ENCODE measurements at places on chromosomes 13 and 19.

DNA sequence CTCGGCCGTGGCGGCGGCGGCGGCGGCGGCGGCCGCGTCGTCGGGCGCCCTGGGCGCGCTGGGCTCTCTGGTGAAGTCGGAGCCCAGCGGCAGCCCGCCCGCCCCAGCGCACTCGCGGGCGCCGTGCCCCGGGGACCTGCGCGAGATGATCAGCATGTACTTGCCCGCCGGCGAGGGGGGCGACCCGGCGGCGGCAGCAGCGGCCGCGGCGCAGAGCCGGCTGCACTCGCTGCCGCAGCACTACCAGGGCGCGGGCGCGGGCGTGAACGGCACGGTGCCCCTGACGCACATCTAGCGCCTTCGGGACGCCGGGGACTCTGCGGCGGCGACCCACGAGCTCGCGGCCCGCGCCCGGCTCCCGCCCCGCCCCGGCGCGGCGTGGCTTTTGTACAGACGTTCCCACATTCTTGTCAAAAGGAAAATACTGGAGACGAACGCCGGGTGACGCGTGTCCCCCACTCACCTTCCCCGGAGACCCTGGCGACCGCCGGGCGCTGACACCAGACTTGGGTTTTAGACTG is 1.7 kb downstream of the SOX1 start:
- no peak for DNase-seq

- DNase-seq: no peak
Observed at GRCh38 chr13:99812625-99813024, 158.9 kb downstream of the ZIC5 start.

DNA sequence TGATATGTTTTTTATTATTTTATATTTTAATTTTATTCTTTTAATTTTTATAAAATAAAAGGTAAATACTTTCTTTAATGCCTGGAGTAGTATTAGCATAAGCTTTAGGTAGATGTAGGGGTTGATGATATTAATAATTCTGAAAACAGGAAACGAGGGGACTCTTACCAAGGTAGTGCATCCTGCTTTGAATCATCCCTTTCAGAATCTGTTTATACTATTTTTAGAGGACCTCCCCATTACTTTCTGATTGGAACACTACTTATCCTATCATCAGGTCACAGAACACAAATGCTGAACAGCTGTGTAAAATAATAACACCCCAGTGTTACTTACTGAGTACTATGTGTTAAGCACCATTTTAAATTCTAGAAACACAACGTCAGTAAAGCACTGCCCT is 27.3 kb downstream of the COG6 start:
- no peak for DNase-seq

- no peak for DNase-seq
Observed at GRCh38 chr13:53460796-53461195, 432.2 kb downstream of the OLFM4 start.

DNA sequence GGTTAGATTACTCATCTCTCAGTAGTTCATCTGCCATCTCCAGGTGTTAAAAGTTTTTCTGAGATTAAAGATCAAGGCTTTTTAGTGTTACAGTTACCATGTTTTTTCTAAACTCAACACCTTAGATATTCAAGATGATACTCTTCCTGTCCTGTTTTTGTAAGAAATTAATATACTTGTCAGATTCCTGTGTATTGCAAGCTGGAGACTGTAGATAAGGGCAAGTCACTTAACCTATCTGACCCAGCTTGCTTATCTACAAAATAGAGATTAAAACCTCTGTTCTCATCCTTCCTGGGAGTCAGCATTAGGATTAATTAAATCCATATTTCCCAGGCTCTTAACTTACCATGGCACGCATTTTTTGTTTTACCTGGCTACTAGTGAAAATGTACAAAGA is 25.2 kb downstream of the SUGT1 start:
- no peak for DNase-seq

DNA sequence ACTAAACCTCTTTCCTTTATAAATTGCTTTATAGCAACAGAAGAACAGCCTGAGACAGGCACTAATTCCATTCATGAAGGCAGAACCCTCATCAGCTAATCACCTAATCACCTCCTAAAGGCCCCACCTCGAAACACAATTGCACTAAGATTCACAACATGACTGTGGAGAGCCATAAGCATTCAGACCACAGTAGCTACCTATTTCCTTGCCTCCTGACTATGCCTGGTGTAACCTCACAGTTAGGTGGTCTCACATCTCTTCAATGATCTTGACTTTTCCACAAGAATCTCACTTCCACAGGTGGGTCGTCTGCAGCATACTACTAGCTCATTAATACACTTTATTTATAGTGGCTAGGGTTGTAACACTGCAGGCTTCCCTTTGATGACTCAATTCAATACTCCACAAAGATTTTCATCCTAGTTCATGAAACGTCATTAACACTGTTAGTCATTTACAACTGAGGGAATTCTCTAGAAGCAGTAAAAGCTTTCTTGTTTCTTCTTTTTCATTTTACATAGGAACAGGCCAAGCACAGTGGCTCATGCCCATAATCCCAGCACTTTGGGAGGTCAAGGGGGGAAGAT is 27.1 kb downstream of the STK24 start:
- DNase-seq: no peak

- DNase-seq: no peak
Observed at GRCh38 chr13:21139374-21139773, 37.0 kb downstream of the SKA3 start.

GRCh38 chr13:37023871-37024270 is 23.3 kb downstream of the EXOSC8 start:
- DNase-seq: no peak

- DNase-seq: no peak
Observed at GRCh38 chr13:91368101-91368500, 20.6 kb downstream of the MIR17HG start.

DNA sequence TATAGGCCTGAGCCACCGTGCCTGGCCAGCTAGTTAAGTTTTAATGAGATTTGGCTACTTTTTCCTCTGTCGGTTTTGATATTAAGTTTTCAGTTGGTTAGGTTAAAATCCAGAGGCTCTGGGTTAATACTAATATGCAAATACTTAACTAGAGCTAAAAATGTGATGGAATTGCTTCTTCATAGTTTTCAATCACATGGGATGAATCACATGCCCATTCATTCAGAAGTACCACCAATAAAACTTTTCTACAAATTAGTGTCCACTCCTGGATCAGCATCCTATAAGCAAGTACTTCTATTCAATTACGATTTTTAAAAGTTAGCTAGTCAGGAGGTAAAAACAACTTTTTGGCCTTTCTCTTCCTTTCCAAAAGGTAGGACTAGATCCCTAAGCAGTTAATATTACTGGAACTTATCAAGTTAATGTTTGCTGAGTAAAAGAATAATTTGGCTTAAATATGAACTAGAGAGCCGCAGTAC is 4.3 kb downstream of the SLC25A30 start:
- no peak for DNase-seq

- no peak for DNase-seq
Observed at GRCh38 chr19:1967087-1967608, 26.2 kb downstream of the CSNK1G2 start.

DNA sequence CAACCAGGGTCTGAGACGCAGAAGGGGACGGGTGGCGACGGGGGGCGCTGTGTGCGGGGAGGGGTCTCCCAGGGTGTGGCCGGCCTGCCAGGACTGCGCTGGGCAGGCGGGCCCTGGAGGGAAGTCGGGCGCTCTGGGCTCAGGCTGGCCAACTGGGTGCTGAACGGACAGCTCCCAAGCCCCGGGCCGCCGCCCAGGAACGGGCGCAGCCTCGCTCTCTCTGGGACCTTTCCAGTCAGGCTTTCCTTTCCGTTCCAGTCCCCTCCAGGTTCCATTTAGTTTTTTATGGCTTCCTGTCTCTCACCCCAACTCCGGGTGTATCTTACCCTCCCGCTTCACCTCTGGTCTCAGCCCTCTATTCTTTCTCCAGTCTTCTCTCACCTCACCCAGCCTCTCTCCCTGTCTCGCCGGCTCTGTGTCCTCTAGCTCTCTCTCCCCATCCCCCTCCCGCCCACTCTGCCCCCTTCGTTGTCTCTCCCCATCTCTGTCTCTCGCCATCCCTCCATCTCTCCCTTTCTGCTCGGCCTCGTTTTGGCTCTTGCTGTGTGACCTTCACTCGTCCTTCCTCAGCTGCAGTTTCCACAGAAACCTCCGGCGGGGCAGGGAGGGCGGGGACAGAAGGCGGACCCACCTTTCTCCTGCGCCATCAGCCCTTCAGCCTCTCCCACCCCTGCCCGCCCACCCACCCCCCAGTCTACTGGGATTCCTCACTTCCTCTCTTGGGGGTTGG is 3.3 kb upstream of the ATP1A3 start:
- DNase-seq: no peak

- DNase-seq: no peak
Observed at GRCh38 chr13:20175907-20176652, 15.2 kb upstream of the GJA3 start.

- no peak for DNase-seq
Observed at GRCh38 chr19:12974301-12975220, 5.2 kb downstream of the DAND5 start.

DNA sequence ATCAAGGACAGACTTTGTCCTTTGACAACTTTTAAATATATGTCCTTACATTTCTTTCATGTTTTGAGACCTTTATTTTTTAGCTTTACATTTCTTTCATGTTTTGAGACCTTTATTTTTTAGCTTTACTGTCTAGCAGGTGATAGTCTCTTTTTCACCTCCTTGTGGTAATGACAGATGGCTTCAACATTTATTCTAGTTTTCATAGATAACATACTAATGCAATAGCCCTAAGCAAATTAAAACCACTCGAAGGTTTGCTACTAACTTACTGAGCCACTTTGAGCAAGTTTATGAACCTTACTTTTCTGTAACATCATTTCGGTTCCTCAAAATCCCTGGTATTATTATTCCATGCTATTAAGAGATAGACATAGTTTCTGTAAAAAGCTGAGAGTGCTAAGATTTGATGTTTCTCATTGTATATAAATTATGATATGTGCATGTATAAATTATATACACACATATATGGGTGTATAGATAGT is 4.5 kb downstream of the DACH1 start:
- no peak for DNase-seq

GRCh38 chr19:339262-339887 is 5.2 kb downstream of the MIER2 start:
- no peak for DNase-seq

DNA sequence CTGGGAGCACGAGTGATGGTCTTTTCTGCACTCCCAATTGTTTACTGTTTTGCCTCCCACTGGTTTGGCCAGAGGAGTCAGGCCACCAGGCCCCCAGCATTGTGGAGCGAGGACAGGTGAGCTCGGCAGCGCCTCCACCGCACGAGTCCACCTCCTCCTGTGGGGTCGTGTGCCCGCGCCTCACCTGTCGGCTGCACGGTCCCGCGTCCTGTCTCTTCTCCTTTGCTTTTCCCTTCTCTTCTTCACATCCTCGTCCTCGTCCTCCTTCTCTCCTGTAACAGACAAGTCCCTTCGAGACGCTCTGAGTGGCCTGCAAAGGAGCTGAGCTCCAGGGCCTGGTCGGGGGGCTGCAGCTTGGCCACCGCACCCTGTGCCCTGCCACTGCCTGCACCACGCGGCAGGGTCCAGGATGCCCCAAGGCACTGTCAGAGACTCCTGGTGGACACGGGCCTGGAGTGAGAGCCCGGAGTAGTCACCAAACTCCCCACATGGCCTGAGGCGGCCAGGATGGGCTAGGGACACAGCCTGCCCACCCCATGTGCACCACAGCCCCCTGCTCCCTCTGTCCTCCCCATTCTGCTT is 11.4 kb downstream of the AKAP8 start:
- no peak for DNase-seq

DNA sequence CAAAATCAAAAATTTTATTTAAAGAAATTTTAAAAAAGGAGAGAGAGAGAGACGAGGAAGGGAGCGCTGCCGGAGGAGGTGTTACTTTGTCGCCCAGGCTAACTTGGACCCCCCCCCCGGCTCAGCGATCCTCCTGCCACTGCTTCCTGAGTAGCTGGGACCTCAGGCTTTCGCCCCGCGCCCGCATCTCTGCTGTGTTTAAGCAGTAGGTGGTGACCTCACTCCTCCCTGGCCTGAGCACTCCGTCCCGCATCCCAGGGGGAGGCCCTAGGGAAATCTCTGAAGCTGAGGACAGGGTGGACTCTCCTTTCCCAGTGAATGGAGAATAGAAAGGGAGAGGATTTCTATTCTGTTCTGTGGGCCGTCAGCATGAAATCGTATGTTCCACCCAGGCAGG is 485 bp upstream of the ZNF845 start:
- DNase-seq: no peak

DNA sequence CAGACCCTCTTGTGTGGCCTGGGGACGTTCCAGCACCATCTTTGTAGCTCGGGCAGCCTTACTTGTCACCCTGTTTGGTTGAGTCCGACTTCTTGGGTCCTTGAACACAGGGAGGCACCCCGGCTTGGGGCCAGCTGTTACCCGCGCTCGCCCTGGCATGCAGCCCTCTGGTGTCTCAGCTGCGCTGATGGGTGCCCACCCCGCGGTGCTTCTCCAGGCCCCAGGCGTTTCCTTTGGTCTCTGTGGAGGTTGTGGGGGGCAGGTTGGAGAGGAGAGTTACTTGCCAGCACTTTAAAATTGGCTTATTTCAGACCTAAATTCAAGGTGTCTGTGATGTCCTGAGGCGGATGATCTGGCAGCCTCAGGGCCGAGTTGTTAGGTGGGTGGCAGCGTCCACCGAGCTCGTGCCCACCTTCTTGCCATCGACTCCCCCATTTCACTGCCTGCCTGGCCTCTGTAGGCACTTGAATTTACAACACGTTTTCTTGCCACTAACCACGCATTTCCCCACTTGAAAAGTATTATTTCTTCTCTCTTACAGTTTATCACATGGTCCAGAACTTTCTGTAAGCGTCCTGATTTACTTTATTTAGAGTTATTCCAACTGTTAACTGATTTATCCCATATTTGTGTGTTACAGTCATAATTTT is 16.9 kb downstream of the UBAC2 start:
- DNase-seq: no peak

- DNase-seq: no peak
Observed at GRCh38 chr13:33284916-33285315, 639 bp downstream of the STARD13 start.

Data from activated CD8-positive, alpha-beta memory T cell treated with anti-CD3 and anti-CD28 coated beads for 4 hours (primary cell).